ENCODE measurements at places on chromosomes 16 and 17.

DNA sequence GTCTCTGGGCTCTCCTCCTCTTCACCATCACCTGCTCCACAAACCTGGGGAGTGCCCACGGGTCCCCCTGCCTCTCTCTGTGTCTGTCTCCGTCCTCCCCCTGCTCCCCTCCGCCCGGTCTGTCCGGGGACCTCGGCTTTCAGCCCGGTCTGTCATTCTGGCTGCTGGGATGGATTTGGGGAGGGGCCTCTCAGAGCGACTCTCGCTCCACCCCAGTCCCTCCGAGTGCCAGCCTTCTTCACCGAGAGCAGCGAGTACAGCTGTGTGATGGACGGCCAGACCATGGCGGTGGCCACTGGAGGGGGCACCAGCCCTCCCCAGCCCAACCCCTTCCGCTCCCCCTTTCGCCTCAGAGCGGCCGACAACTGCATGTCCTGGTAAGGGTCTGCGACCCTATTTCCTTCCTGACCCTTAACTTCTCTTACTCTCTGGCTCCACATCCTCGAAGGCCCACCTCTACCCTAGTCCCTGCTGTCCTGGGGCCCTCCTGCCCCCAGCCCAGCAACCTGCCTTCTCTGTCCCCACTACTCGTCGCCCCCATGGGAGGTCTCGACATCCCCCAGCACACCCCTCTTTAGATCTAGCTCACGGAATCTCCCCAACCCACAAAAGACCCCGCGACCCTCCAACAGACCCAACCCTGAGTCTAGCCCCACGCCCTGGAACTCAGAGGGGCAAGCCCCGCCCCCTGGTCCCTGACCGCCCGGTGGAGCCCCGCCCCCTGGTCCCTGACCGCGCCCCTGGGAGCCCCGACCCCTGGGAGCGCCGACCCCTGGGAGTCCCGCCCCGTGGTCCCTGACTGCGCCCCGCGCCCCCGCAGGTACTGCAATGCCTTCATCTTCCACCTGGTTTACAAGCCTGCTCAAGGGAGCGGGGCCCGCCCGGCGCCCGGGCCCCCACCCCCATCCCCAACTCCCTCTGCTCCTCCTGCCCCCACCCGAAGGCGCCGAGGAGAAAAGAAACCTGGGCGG is 5.6 kb upstream of the CXCL16 start:
- DNase-seq = no peak

DNA sequence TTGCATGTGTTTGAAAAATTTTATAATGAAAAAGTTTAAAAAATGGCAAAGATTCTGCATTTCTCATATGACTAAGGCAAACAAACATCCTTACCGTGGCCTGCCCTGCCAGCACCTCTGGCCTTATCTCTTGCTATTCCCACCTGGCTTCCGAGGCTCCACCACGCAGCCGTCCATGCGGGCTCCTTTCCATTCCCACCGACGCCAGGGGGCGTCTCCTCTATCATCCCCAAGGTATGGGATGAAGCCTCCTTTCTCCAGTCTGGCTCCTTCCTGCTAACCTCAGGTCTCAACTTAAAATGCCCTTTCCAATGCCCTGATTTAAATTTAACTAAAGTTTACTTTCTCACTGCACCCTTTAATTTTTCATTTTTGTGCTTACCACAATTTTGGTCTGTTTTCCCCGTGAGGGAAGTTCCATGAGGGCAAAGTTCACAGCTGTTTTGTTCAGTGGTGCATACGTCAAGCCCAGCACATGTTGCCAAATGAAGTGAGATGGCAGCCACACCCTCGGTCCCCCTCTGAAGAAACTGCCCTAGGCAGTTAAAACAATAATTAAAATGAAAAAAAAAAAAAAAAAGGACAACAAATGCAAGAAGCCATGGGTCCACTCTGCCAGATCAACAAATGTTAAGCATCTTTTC is 13.3 kb upstream of the SDK2 start:
- DNase-seq = no peak

GRCh38 chr16:23504076-23504452 is 6.2 kb downstream of the GGA2 start:
- DNase-seq = no peak

GRCh38 chr17:72514891-72515290 is 394.1 kb downstream of the SOX9 start:
- no peak for DNase-seq

GRCh38 chr16:48323783-48324775 is 61.1 kb downstream of the SIAH1 start:
- no peak for DNase-seq

DNA sequence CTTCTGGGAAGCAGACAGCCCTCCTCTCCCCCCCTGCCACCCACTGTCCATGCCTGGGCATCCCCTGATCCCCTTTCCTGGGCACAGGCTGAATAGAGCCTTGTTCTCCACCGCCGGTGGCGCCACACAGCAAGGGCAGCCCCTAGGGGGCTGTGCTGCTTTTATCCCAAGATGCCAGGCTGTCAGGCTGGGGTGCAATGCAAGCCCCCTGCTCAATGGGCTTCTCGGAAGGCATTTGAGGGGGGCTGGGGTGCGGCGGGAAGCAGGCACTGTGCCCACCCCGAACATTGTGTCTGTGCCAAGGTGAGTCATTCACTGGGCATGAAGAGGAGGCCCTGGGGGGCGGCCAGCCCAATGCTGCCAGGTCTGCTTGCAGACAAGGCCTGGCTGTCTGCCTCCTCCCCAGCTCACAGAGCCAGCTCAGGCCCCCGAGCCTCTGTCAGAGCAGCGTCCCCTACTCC is 1.5 kb upstream of the GFAP start:
- DNase-seq = peak; percentile 67

DNA sequence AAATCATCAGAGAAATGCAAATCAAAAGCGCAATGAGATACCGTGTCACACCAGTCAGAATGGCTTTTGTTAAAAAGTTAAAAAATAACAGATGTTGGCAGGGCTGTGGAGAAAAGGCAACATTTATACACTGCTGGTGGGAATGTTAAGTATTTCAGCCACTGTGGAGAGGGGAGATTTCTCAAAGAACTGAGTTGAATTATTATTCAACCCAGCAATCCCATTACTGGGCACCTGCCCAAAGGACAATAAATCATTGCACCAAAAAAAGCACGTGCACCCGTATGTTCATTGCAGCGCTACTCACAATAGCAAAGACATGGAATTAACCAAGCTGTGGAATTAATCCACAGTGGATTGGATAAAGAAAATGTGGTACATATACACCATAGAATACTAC is 204.7 kb downstream of the HS3ST4 start:
- no peak for DNase-seq
